Erythroblast (primary cell): ENCODE measurements at places on chromosomes 5 and 9.

DNA sequence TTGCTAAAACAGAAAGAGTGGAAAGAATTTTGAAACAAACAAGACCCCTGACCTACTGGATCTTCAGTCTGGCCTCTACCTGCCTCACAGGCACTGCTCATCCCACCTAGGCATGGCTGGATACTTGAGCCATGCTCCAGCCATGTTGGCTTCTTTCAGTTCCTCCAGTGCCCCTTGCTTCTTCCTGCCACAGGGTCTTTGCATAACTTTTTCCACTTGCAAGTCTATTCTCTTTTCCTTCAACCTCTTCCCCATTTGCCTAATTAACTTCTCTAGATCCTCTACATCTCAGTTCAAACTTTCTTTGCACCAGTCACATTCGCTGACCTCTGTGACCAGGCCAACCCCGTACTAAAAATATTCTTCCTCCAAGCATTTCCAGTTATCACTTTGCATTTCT lies 50.4 kb downstream of the STARD4 start:
- DNase-seq = no peak

GRCh38 chr5:129748913-129749880 lies 1.3 kb downstream of the MINAR2 start:
- DNase-seq = no peak

GRCh38 chr9:103821115-103821514 lies 273.0 kb upstream of the SMC2 start:
- no peak for DNase-seq

DNA sequence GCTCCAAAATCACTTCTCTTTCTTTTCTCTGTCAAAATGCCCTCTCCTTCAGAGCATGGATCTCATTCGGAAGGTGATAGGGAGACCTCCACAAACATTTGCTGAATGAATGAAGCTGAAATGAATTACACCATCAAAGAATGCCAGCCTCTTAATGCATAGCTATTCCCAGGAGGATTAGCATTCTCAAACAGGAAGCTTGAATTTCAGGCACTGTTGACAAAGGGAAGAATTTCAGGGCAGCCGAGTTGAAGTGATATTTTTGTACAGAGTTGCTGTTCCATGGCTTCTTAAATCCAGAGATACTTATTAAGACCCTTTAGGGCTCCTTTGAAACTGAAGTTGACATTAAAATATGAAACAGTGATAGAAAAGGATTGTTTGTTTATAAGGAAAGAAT lies 18.8 kb downstream of the HBEGF start:
- DNase-seq = no peak

- no peak for DNase-seq
Measured at GRCh38 chr9:95270790-95271189, 46.7 kb downstream of the FANCC start.

DNA sequence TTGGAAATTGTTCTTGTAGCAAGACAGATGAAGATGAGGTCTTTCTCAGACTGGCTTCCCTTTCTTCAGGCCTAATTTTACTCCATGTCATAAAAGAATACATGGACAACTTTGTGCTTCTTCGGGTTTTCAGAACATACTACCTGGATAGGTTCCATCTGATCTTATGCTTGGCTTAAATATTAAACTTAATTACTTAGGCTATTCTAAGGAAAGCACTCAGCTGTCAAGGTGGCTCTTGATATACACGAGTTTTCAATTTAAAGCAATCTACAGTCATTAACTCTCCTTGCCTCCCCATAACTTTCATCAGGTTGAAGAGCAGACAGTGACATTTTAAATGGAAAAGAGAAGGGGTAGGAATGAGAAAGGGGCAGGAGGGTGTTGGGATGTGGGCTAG lies 9.5 kb upstream of the PPP3R2 start:
- DNase-seq = no peak

- DNase-seq = no peak
Measured at GRCh38 chr5:143011585-143011984, 241.4 kb downstream of the ARHGAP26 start.

DNA sequence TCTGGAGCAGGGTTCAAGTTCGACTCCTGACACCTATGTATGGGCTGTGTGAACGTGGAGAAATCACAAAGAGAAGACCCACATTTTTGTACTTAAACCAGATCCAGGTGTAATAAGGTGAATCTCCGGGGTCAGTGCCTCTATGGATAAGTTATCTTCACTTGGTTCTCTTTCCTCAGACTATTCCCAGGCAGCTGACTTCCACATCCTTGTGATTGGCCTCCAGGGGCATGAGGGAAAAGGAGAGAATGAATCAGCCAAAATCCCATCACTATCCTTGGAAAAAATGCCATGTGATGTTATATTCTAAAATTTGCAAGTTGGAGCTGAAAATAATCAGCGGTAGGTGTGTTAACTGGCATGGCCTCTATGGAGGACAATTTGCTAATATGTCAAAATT lies 37.2 kb downstream of the ZNF622 start:
- no peak for DNase-seq

DNA sequence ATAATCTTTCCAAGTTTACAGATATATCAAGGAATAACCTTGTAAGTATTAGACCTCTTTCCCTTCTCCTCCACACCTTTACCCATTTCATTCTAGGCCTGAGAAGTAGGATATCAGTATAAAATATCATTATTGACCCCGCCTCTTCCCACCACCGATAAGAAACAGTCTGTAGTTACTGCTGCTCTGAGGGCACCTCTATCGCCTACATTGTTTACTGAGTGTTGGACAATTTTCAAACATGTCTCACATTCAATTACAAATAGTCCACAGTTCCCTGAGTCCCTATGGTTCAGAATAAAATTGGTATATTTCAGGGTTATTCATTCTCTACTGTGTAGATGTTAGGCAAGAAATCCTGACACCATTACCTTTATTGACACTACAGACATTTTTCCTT lies 73.4 kb downstream of the TEK start:
- DNase-seq = no peak

GRCh38 chr5:89011778-89012711 lies 129.1 kb upstream of the MEF2C start:
- DNase-seq = no peak

- DNase-seq = no peak
Measured at GRCh38 chr9:112032009-112032408, 135.4 kb downstream of the UGCG start.

GRCh38 chr5:96919754-96920197 lies 16.1 kb upstream of the LNPEP start:
- no peak for DNase-seq
